ENCODE measurements at places on chromosomes 7 and 10.

- no peak for DNase-seq
These were observed 52.3 kb downstream of the FOXP2 start for GRCh38 chr7:114466917-114467316.

DNA sequence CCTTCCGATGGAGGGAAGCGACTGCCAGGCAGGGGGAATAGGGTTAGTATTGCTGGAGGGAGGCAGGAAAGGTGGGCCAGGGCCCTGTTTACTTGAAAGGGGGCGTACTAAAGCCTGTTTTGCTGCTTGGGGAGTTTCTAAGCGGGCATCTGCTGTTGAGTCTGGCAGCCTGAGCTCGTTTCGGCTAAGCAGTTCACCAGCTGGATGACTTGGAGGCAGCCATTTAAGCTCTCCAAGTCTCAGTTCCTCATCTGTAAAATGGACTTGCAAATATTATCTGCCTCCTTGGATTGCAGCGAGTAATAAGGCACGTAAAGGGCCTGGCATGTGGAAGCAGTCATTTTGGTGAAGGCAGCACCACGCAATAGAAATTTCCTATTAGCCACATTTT, 44.0 kb downstream of the LDB3 start:
- no peak for DNase-seq

- no peak for DNase-seq
These were observed 133.3 kb upstream of the KIF5B start for GRCh38 chr10:32189400-32190084.

GRCh38 chr10:412109-412508, 276.9 kb downstream of the ZMYND11 start:
- DNase-seq = no peak

DNA sequence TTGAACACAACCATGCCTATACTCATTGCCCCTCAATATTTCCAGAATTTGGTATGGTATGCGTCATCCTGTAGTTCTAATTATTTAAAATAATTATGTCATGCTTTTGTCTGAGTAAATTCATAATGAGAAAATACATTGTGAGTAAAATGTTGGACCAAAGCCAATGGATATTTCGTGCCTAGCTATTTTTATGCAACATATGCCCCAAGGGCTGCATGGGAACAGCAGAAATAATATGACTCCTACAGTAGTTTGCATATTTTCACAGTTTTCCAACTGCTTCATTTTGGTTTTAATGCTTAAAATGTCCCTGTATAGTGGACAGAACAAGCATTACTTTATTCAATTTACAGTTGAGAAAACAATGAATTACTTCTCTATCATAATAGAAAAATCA, 1115.6 kb upstream of the GHITM start:
- no peak for DNase-seq
